ENCODE measurements at places on chromosomes 5 and 9.

DNA sequence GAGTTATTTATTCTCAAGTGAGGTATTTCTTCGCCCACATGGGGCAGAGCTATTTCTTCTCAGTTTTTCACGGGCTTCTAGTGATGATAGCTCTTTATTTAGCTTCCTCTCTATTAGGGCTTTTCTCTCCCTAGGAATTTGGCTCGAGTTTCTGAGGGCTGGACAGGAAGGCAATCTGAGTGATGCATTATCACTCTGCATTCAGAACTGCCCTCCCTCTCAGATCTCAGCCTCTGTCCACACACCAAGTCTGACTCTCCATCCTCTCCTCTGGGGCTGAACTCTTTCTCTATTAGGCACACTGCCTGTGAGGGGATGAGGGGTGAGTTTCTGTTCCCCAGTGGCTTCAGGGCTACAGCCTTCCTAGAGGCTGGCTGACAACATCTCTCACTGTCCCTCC, 14.9 kb upstream of the SCAMP1 start:
- peak; percentile 17 for DNase-seq

GRCh38 chr5:68707575-68707974, 386.2 kb upstream of the SLC30A5 start:
- DNase-seq: no peak

DNA sequence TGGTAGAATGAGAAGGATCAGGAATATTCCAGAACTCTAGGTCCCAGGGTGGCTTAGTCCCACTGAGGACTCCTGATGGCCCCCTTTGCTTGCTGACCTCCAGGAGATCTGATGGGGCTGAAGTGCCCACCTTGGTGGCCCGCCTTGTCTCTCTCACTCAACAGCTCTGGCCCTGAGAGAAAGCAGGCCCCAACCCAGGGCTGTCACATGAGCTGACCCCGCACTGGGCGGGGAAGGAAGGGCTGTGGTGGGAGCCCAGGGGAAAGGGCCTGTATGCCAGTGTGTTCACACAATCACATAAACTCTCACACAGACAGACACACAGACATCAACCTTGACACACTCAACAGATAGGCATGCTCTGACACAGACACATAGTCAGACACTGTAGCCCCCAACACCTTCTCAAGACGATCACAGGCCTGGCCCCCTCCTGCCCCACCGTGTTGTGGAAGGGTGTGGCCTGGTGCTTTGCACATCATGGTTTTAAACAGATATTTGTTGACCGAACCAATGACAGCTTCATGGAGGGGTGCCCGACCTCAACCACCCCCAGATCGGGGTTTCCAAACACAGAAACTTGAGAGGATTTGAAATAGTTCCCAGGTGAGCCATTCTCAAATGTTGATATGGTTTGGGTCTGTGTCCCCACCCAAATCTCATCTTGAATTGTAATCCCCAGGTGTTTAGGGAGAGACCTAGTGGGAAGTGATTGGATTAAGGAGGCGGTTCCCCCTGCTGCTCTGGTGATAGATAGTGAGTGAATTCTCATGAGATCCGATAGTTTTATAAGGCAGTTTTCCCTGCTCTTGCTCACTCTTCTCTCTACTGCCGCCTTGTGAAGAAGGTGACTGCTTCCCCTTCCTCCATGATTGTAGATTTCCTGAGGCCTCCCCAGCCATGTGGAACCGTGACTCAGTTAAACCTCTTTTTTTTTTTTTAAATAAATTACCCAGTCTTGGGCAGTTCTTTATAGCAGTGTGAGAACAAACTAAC, 48.5 kb upstream of the HAND1 start:
- no peak for DNase-seq

DNA sequence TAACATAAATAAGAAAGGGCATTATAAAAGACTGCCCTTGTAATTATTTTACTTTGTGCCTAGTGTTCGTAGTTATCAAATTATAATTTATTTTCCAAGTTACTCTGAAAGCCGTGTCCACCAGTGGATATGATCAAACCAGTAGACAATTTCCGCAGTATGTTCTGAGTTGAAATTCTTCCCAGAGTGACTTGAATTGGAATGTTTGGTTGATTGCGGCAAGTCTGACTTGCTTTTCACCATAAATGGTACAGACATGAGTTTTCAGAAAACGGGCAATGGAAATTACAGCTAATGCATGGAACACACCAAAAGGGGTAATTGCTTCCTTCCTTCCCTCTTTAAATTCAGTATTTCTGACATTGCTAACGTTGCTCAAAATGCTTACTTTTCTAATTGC, 56.6 kb downstream of the CHSY3 start:
- DNase-seq: peak; percentile 31

Data from muscle of leg (tissue), 16 donors.